ENCODE measurements at places on chromosomes 3 and 15. TPM values are rescaled to one million over a fixed set of nuclear protein-coding genes. Genes with fewer than 3 reads are reported as not detected.

AGBL1 gene
- not detected for total RNA-seq

HEG1 gene
- 641 TPM for total RNA-seq

OXSM gene
- total RNA-seq: 9.8 TPM

CLDN18 gene
- total RNA-seq: not detected

SPTSSB gene
- 0.20 TPM for total RNA-seq

LYZL4 gene
- not detected for total RNA-seq

DENND6A gene
- total RNA-seq: 15.9 TPM

GOLGA8G gene
- not detected for total RNA-seq

SERINC4 gene
- total RNA-seq: not detected

CACNA1D gene
- total RNA-seq: 0.07 TPM

IGDCC3 gene
- total RNA-seq: not detected

RTP1 gene
- total RNA-seq: not detected

CP gene
- total RNA-seq: 42.1 TPM

FBLN2 gene
- 133 TPM for total RNA-seq

CYP19A1 gene
- total RNA-seq: 0.72 TPM

LRTM1 gene
- total RNA-seq: not detected

SOX14 gene
- not detected for total RNA-seq
